ENCODE measurements at places on chromosomes 4 and X.

DNA sequence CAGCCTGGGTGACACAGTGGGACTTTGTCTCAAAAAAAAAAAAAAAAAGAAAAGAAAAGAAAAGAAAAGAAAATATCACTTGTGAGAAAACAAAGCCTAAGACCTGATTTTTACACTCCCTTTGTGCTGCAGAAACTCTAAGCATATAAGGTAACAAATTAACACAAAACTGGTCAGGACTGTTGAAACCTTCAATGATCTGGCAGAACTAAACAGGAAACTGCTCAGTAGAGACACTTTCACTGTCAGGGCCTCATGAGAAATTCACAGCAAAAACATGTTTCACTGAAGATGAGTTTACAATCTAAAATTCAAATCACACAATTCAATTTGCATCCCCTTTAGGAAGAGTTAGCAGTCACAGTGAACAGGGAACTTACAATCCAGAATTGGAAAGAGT is 69.1 kb upstream of the HOPX start:
- no peak for DNase-seq

GRCh38 chrX:93420525-93421082 is 252.8 kb downstream of the NAP1L3 start:
- DNase-seq = no peak

DNA sequence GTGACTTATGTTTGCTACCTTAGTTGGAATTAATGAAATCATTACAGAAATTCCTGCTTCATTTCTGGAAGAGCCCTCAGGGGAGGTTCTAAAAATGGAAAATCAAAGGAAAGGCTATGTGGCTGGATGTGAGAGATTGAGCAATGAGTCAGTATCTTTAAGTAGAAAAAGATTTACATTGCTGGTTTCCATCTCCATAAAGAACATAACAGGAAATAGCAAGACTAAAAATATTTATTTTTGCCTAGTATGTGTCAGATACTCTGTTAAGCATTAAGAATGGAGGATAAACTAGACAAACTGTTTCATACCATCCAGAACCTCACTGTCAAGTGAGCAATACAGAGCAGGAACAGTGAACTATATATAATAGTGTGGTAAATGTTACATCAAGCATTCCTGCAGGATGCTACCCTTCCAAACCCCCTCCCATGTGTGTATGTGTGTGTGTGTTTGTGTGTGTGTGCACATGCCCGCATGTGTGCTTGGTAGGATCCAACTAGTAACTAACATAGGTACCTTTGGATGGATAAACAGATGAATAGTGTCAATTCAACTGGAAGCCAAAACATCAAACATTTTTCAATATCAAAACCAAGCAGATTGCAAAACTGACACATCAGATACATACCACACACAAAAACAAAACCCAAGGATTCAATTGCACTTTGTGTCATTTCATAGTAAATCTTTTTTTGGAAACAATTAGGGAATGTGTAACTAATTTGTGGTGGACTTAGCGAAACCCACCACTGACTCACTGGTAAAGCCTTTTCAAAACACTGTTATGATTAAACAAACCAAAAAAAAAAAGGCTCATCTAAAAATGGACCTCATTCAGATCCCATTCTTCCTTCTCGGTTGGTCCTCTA is 223.4 kb downstream of the SHROOM3 start:
- no peak for DNase-seq

DNA sequence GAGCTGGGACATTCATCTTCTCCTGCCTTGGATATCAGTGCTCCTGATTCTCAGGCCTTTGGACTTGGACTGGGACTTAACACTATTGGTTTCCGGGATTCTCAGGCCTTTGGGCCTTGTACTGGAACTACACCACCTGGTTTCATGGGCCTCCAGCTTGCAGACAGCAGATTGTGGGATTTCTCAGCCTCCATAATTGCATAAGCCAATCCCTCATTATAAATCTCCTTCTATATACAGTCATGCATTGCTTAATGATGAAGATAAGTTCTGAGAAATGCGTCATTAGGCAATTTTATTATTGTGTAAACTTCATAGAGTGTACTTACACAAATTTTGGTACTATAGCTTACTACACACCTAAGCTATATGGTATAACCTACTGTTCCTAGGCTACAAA is 8.9 kb upstream of the CCNG2 start:
- no peak for DNase-seq

- DNase-seq = peak; percentile 4
Observed at GRCh38 chrX:71181558-71181909, 36.9 kb downstream of the NLGN3 start.

DNA sequence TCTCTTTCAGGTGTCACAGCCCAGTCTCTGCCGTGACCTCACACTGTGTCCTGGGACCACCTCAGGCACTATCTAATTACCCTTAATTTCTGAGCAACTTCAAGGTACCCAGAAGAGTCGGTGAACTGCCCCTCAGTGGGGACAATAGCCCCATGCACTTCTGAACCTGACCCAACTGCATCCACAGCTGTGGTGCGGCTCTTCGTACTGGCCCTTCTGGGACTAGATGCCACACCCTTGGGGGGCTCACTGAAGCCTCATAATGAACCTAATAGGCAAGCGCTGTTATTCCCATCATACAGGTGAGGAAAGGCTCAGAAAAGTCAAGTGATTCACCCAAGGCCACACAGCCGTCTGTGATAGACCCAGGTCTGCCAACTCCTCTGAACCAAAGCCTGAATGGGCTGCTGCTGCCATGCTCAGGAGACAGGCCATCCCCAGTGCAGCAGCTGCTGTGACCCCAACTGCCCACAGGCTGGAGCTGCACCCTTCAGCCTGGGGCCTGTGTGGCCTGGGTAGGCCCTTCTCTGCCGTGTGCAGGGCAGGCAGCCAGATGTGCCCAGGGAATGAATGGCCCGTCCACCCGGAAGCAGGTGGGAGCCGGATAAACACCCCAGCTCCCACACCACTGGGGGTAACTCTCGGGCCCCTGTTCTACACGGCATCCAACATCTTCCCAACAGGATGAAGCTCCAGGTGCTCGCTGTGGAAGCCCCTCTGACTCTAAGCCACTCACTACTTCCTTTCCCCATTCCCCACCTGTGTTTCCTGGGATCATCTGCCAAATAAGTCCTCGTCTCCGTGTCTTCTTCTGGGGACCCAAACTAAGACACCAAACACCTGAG is 35.9 kb downstream of the HMX1 start:
- DNase-seq = no peak

GRCh38 chr4:164261831-164262230 is 492.1 kb upstream of the SMIM31 start:
- no peak for DNase-seq

GRCh38 chr4:109411964-109412363 is 21.7 kb upstream of the SEC24B start:
- no peak for DNase-seq

DNA sequence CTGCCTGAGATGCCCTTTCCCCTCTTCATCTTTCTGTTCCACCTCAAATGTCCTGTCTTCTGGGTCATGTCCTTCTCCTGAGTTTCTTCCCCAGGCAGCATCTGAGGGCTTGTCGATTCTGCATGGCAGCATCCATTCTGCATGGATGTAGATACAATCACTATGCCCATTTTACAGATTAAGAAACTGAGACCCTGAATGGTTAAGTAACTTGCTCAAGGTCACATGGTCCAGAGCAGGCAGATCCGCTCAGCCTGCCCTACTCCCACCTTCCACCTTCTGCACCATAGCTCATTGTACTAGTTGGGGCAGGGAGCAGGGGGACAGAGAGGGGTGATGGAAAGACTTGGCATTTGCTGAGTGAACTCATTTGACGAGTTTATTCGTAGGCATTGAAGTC is 32.0 kb downstream of the ZNF185 start:
- no peak for DNase-seq

GRCh38 chr4:158172261-158173258 is at the start of gene GASK1B:
TSS of gene GASK1B (minus strand) at chr4:158173025. CDS start at chr4:158171375, 1,650 bp downstream.
- no peak for DNase-seq

All from activated naive CD4-positive, alpha-beta T cell (primary cell).